ENCODE measurements at places on chromosomes 2 and 18.

DNA sequence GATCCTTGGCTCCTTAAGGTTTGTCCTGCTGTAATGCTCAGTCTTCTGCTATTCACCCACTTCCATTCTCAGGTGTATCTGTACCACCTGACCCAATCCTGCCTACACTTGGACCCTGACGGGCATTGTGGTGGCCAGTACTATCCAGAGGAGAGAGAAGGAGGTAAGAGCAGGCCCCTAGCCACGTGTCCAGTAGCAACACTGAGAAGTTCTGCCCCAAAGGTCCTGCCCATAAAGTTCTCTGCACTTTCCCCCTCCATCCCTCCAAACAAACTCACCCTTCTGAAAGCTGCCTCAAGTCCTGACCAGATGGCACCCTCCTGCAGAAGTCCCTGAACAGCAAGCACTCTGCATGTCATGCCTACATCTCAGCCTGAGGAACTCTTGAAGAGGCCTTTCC is 18.3 kb downstream of the TTC32 start:
- no peak for DNase-seq

DNA sequence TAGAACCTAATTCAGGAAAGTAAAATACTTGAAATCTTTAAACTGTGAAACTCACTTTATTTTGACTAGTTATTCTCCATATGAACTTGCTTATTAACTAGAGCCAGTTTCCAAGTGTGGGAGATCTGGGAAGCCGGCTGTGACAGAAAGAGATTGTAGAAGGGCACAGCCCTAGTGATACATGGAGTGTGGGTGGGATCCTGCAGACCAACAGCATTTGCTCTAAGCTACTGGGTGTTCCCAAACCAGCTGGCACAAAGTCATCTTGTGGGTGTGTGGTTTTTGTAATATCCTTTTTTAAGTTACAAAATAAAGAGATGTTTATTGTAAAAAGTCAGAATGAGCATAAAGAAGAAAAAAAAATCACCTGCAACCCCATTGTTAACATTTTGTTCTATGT is 3.4 kb downstream of the DUSP19 start:
- no peak for DNase-seq

DNA sequence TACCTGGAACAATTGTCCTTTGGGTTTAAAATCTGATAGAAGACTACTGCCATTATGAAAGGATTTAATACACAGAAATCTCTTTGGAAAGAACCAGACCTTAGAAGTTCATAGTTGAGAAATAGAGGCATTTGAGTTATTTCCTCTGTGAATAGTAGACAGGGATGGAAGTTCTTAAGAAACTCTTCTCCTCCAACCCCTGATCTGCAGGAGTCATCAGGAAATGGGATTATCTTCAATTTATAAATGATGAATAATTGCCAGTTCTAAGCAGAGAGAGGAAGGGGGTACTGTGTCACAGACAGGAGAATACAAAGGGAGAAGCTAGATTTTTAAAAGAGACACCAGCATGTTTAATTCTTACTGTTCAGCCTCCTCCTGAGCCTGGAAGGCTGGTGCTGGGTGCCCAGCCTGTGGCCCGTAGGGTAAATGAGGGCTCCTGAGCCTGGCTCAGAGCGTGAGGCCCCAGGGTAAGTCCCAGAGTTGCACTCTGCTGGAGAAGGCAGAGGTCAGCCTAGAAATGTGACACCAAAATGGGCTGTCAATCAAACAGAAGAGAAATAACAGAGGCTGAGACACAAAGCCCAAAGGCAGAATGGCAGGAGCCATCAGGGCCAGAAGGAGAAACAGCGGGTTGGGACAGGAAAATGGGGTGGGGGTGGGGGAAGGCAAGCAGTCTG is 58.2 kb upstream of the PKDCC start:
- DNase-seq, result no peak

GRCh38 chr2:200757399-200757798 is 54.3 kb upstream of the BZW1 start:
- no peak for DNase-seq

GRCh38 chr2:25338401-25338800 is 3.3 kb downstream of the DNMT3A start:
- no peak for DNase-seq

DNA sequence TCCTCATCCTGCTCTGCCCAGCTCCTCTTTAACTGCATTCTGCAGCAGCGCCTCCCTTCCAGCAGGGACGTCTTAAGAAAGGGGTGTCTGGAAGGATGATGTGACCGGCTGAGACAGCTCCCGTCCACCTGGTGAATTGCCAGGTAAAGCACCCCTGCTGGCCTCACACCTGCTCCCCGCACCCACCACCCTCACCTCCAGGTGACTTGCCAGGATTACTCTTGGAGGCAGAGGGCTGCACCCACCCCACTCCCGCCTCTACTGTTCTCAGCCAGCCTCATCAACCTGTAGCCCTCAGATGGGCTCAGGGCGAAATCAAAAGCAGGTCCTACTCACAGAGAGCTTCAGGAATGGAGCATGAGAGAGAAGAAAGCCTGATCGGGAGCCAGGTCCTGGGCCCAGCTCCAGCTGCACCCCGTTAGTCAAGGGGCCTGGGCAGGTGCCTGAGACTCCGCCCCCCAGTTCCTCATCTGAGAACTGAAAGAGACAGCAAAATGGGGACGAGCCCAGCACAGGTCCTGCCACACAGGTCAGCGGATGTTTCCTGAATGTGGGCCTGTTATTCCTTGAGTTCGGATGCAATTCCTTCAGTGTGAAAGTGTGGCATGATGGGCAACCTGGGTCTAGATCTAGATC is 5.6 kb downstream of the ADRA2B start:
- no peak for DNase-seq

- DNase-seq, result no peak
Measured at GRCh38 chr2:3728104-3729054, 25.0 kb downstream of the DCDC2C start.

- no peak for DNase-seq
Measured at GRCh38 chr2:150789376-150789905, 302.0 kb upstream of the RND3 start.

DNA sequence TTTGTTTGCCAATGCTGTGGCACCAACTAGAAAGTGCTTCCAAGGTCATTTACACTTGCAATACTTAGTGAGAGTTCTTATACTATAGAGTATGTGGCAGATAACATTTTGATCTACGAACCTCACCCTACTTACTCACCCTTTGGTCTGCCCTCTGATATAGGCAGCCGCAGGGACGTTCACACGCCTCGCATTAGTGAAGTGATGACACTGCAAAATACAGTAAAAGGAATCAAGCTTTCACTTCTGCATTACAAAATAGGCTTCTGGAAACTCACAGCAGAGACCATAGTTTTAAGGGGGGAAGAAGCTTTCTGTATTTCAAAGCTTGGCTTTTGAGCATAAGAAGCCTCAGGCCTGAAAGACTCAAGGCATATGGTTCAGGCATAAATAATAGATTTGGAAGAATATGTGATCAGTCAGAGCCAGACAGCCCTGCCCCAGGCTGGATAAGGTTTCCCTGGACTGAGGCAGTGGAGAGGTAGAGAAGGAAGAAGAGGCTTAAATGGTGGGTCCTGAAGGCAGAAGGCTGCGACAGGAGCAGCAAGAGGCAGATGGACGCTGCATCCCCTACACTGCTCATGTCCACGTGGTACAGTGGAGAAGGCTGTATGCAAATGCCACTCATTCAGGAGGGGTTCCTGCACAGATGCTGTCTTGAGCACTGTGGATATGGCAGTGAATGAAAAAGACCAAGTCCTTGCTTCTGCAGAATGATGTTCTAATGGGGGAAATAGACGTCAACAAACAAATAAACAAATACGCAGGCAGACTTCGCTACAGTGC is 63.1 kb downstream of the FECH start:
- no peak for DNase-seq

DNA sequence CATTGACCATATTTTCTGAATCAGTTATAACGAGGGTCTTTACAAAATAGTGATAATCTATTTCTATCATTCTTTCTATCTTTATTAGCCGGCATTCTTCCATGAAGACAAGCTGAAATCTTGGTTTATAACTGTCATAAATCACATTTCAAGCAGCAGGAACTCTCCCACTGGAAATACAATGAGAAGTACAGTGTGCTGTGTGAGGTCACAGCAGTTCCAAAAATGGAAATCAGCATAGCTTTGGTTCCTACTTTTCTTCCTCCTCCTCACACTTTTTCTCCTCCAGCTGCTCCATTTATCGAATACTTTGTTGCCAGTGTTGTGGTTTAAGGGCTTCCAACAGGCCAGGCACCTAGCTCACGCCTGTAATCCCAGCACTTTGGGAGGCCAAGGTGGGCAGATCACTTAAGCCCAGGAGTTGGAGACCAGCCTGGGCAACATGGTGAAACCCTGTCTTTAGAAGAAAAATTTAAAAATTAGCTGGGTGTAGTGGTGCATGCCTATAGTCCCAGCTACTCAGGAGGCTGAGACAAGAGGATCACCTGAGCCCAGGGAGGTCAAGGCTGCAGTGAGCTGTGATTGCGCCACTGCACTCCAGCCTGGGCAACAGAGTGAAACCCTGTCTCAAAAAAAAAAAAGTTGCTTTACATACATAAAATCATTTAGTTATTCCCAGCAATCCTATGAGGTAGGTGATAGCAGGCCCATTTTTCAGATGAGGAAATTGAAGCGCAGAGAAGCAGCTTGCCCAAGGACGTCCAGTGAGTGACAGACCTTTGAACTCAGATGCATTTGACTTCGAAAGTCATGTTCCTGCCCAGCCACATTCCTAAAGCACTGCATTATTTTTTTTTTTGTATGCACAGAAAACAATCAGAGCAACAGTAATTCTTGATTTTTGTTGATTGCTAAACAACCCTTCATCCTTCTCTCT is 34.0 kb upstream of the GPR55 start:
- no peak for DNase-seq

DNA sequence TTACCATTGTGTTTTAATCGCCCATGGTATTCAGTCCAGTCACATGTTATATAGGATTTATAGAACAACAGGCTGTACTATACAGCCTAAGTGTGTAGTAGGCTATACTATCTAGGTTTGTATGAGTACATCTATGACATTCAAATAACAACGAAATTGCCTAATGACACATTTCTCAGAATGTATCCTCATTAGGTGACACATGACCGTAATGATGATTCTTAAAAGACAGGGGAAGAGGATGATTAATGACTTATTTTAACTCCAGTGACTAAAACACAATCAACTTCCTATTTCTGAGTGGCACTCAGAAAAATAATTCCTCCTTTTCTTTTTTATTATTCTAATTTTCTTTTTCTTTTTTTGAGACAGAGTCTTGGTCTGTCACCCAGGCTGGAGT is 63.0 kb upstream of the ACSL3 start:
- DNase-seq, result no peak

GRCh38 chr18:13572148-13572547 is 154.2 kb downstream of the FAM210A start:
- DNase-seq, result no peak

DNA sequence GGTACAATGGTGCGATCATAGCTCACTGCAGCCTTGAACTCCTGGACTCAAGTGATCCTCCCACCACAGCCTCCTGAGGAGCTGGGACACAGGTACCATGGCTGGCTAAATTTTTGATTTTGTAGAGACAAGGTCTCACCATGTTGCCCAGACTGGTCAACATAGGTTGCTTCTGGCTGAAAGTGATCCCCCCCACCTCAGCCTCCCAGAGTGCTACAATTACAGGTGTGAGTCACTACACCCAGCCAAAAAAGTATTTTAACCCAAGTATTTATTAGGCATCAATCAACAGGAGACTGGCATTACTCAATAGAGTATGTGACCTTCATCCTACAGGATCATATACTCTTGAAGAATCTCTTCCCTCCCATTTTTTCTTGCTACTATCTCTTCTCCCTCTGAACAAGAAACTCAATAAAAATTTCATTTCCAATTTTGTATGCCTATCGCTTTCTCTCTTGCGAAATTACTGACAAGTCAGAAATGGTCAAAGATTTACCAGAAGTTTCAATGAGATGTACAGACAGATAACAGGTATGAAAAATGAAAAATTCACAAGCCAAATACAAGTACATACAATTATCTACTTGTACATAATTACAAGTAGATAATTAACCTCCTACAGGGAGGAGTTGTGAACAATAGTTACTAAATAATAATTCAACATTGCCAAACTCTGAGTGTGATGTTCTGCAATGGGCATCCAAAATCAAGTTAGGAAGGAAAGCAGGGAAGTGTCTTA is 34.9 kb upstream of the CCNT2 start:
- DNase-seq, result no peak

GRCh38 chr2:64137567-64137966 is 6.7 kb downstream of the PELI1 start:
- DNase-seq, result no peak

DNA sequence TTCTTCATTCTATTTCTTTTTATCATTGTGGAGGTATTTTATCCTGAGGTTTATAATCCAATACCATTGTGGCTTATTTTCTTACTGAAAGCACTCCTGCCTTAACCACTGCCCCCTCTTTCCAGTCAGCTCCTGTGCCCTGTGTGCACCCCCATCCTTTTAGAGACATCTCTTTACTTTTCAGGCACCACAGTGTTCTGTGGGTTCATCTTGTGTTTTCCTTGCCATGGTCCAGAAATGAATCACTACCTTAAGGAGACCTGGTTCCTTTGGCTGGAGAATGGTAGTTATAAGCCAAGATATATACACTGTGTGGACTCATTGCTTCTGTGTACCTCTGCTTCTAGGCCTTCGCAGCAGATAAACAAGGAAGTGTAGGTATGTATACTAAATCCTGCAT is 278.3 kb downstream of the PTGR3 start:
- DNase-seq, result no peak

DNA sequence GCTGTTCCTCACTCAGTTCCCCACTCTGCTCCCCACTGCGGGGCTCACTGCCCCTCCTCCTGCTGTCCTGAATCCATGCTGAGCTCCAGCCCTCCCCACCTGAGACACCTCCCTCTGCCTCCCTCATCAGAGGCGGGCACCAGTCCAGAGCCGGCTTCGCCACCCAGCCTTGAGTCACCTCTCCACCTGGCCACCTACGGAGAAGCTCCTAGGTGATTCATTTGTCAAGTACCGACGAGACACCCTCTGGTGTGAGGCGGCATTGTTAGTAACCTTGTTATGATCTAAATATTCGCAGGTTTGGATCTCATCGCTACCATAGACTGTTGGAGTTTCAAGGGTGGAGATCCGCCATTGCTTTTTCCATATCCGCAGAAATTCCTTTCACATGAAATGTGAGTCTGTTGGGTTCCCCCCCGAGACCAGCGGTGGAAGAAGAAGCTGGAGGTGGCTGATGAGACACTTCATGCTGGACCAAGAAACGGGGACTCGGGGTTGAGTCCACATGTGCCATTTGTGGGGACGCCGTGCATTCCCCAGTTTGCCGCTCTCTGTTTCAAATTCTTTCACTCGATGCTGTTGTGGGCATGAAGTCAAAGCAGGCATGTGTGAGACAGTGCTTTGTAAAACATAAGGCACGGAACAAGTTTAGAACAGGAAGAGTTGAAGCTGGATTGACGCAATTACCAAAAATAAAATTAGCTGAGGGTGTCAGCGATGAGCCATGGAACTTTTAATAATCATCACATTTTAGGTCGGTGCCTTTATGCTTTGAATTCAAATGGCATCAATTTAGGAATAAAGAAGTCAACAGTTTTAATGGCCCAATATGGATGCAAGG is 259.8 kb upstream of the HDAC4 start:
- no peak for DNase-seq

GRCh38 chr18:7946734-7947377 is 379.7 kb downstream of the PTPRM start:
- no peak for DNase-seq

GRCh38 chr18:45352874-45353273 is 262.4 kb upstream of the SLC14A2 start:
- no peak for DNase-seq

GRCh38 chr18:37499044-37499443 is 66.6 kb downstream of the CELF4 start:
- DNase-seq, result no peak

All from activated CD4-positive, CD25-positive, alpha-beta regulatory T cell (primary cell).